ENCODE measurements at places on chromosomes 11 and 22. TPM values are rescaled to one million over a fixed set of nuclear protein-coding genes. Genes with fewer than 3 reads are reported as not detected.

The POU2AF2 gene
- not detected for total RNA-seq

The TRIM49 gene
- total RNA-seq: not detected

The SLC5A1 gene
- total RNA-seq: 1.3 TPM

The MYBPC3 gene
- 0.96 TPM for total RNA-seq

The ZC3H12C gene
- total RNA-seq: 14.8 TPM

The C11orf87 gene
- total RNA-seq: 0.35 TPM

The DMC1 gene
- total RNA-seq: not detected

The PLA2G3 gene
- 6.9 TPM for total RNA-seq

The HPX gene
- total RNA-seq: 1.4 TPM

The UCP2 gene
- total RNA-seq: 56.3 TPM

The BIRC3 gene
- 23.0 TPM for total RNA-seq

The MRGPRE gene
- not detected for total RNA-seq

- no peak for DNase-seq
Observed at GRCh38 chr11:128482512-128483191, 104.7 kb downstream of the ETS1 start.

- DNase-seq: no peak
Observed at GRCh38 chr11:75474240-75474639, 41.2 kb upstream of the KLHL35 start.

- DNase-seq: no peak
Observed at GRCh38 chr22:49255154-49255553, 572.5 kb downstream of the BRD1 start.

- no peak for DNase-seq
Observed at GRCh38 chr22:22914726-22915669, 27.4 kb downstream of the IGLL5 start.

- DNase-seq: no peak
Observed at GRCh38 chr11:63996512-63996911, 10.3 kb downstream of the OTUB1 start.

DNA sequence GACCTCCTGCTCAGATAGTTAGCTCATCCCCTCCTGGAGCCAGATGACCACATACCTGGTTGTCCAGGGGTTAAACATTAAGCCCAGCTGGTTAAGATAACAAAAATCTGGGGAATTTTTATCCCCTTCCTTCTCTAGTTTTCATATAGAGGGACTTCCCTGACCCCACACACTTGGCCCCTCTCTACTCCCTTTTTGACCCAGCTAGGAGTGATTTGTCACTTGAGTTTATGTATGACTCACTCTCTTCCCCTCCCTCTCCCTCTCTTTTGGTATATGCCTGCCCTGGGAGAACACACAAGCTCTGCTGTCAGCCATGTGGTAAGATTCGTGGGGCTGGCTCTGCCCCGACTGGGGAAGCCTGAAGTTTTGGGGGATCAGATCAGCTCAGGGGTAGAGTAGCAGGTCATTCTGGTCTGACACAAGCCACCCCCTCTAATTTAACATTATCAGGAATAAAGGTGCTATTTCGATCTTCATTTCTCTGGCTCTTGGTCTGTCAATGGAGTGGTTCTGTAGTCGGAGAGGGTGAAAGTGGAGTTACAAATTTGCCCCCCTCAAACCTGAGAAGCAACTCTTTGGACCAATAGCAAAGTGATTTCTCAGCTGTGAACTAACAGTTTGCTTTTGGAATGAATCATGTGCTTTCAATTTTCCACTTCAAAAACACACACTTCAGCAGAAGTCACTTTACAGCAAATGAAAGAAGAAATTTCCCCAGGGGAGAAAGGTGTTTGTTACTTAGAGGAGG lies 415.3 kb upstream of the CADM1 start:
- DNase-seq: no peak

DNA sequence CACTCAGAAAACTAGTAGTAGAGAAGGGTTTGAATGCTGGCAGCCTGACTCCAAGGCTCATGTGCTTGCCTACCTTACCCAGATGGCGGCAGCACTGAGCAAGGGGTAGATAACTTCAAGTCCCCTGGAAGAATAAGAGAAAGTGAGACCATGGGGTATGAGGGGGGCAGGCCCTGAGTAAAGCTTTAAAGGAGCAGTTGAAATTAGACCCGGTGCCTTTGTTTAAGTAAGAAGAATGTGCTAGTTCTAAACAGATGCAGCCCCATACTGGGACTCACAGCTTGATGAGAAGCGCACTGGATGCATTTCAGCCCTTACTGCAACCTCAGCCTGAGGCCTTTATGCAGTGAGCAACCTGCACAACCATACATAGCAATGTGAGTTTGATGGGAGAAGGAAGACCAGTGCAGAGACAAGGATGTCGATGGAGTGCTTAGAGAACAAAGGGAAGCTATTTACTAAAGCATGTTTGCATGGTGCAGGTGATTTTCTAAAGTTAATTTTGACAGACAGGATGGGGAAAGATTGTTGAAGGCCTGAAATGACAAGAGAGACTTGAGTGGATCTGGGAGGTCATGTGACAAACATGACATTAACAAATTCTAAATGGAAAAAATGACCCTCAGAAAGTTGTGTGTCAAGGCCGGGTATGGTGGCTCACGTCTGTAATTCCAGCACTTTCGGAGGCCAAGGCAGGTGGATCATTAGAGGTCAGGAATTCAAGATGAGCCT lies 27.1 kb upstream of the TMA7B start:
- DNase-seq: no peak

- no peak for DNase-seq
Observed at GRCh38 chr11:62546929-62547625, 471 bp upstream of the AHNAK start.

DNA sequence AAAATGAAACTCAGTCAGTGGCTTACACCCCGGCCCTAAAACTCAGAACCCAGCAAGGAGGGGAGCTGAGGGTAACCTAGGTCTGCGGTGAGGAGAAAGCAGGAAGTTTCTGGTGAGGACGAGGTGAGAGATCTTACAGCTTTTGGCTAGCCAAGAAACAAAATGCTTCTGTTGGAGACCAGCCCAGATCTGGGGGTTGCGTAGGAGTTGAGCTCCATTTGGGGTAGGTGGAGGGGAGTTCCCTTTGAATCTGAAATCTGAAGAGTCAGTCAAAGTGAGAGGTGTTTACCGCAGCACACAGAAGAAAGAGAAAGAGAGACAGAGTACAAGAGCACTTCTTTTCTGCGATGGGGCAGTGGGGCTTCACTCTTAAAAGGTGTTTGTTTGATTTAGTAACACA lies 29.6 kb downstream of the EHF start:
- DNase-seq: no peak

DNA sequence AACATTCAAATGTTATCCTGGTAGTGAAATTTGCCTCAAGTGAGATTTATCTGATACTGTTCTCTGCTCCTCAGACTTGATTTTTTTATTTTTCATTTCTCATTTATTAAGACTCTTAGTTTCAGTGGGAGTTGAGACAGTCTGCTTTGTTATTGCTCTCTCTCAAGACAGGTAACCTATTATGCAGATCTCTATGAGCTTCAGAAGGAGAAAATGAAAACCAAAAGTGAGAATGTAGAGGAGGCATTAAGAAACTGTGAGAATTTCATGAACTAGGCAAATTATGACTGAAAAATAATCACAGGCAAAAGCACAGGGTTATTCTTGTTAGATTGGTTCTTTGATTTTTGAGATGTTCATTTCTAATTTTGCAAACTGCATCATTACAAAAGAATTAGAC lies 290.0 kb upstream of the CHORDC1 start:
- DNase-seq: no peak

- no peak for DNase-seq
Observed at GRCh38 chr11:126307706-126308105, 3.8 kb downstream of the DCPS start.

GRCh38 chr11:69302447-69303020 lies 8.6 kb downstream of the MYEOV start:
- DNase-seq: peak; percentile 58

- DNase-seq: no peak
Observed at GRCh38 chr11:72546866-72547265, 112.5 kb upstream of the CLPB start.

Data from upper lobe of right lung (tissue), 1 donor.